HT1080 (cell line): ENCODE measurements at places on chromosomes 6 and 20. TPM values are rescaled to one million over a fixed set of nuclear protein-coding genes. Genes with fewer than 3 reads are reported as not detected.

The RNF5 gene
- total RNA-seq: 44.9 and 56.0 TPM in 2 replicates

The LRFN2 gene
- not detected in 2 replicates for total RNA-seq

The UTRN gene
- 26.0 and 34.3 TPM in 2 replicates for total RNA-seq

DNA sequence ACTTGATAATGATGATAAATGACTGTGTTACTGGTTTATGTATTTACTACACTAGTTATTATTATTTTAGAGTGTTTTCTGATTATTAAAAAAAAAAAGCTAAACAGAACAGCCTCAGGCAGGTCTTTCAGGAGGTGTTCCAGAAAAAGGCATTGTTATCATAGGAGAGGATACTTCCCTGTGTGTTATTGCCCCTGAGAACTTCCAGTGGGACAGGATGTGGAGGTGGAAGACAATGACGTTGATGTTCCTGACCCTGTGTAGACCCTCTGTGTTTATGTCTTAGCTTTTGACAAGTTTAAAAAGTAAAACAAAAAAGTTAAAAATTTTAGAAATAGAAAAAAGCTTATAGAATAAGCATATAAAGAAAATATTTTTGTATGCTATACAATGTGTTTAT lies 49.1 kb downstream of the NCOA7 start:
- DNase-seq: no peak

- DNase-seq: no peak
Measured at GRCh38 chr6:143647191-143647590, 30.6 kb upstream of the PHACTR2 start.

DNA sequence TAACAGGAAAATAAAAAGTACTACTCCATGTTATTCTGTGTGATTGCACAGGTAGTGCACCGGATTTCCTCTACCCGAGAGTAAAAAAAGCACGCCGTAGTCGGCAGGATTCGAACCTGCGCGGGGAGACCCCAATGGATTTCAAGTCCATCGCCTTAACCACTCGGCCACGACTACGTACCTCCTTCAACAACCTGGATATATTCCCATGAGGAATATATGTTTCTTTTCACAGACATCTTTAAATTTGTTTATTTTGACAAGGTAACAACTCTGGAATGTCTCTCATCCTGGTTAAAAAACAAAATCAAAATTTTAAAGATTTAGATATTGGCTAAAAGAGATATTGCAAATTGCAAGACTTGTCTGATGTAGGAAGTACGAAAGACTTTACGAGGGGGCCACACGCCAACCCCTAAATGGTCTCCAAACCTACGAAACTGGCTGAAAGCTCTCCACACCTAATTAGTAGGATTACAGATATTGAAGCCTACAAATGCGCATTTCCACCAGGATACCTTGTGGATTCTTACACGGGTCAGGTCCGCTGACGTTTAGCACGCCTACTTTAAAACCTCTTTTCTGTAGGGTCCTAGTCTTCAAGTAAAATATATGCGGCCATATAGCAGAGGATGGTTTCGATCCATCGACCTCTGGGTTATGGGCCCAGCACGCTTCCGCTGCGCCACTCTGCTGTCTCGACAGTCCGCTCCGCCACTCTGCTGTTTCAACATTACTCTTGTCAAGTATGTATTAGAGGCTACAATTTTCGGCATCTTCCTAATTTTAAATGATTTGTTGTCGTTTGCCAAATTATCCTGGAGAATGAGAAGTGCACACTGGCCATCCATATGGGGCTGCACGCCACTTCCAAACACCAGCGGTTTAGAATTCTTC lies 52.2 kb upstream of the BTN3A2 start:
- peak; percentile 94 for DNase-seq
